ENCODE measurements at places on chromosomes 1 and 21. TPM values are rescaled to one million over a fixed set of nuclear protein-coding genes. Genes with fewer than 3 reads are reported as not detected.

DNA sequence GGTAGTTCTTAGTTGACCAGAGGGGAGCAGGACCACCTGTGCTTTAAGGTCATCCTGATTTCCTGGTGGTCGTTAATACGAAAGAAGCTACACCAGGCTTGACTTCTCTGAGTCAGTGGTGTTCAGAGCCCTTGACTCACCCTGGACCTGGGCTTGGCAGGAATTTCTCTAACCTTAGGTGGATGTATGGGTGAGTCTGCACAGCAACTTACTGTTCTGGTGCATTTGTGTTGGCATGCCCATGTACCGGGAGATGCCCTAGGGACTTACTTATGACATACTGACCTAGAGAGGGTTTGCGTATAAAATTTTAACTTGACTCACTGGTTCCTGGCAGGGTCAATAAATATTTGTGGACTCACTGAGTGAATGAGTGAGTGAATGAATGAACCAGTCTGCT, 304.6 kb downstream of the DISC1 start:
- DNase-seq, result peak; percentile 19

DNA sequence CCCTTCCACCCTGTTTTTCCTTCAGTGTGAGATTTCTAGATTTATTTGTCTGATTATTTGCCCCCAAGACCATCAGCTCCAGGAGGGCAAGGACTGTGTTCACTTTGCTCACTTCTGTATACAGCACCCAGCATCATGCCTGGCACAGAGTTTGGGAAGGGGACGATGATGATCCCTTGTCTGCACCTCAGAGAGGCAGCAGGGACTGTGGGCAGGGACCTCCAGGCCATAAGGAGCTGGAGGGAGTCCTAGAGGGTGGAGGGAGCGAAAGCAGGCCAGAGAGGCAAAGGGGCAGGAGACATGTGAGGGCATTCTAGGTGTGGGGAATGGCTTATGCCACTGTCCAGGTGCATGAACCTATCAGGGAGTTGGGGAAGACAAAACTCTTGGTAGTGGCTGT, 32.8 kb downstream of the H3-3A start:
- DNase-seq, result no peak

The DRAXIN gene
- total RNA-seq, result 0.32 TPM

The CD52 gene
- total RNA-seq, result not detected

The APCS gene
- not detected for total RNA-seq

Data from HT1080 (cell line).